Activated T-helper 17 cell treated with anti-CD3 and anti-CD28 coated beads, Interleukin-2, amount 50 U/mL, for 72 hours (primary cell): ENCODE measurements at places on chromosomes 6 and 20. TPM values are rescaled to one million over a fixed set of nuclear protein-coding genes. Genes with fewer than 3 reads are reported as not detected.

LAMA2 gene
- 0.40 TPM for total RNA-seq

- ATAC-seq, result no peak
These were observed 38.8 kb downstream of the HLA-F start for GRCh38 chr6:29762051-29762450.

- ATAC-seq, result peak; percentile 73
These were observed 13.4 kb upstream of the FOXC1 start for GRCh38 chr6:1596088-1596852.

DNA sequence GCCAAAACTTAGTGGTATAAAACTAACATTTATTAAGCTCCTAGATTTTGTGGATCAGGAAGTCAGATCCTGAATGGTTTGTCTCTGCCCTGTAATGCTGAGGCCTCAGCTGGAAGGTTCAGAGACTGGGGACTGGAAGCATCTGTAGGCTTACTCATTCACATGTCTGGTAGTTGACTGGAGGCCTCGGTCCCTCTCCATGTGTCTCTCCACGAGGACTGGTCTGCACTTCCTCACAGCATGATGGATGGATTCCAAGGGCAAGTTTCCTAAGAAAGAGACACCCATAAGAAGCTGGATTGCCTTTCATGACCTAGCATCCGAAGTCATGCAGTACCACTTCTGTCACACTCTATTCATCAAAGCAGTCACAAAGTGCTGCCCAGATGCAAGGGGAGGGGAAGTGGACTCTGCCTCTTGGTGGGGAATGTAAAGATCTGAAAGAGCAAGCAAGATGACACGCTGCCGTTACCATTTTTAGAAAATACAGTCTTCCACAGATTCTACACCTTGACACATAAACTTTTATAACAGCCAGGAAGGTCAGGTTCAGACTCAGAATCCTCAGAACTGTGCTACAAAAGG, 17.2 kb upstream of the MDGA1 start:
- ATAC-seq, result no peak

DNA sequence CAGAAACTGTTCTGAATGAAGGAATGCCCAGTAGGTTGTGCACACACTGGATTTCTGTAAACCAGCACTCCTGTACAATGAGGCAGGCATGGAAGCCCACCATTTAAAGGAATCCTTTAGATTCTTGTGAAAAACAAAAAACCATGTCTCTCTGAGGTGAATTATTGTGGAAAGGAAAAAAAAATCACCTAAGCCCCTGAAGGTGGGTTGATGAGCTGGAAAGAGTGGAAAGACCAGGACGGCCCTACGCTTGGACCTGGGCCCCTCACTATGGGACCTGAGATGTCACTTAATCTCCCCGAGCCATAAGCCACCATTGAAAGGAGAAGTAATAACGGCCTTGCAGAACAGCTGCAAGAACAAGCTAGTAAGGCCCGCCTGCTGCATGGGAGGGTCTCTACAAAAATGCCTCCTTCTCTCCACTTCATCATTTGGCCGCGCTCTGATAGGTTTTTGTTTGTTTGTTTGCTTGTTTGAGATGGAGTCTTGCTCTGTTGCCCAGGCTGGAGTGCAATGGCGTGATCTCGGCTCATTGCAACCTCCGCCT, 68.8 kb downstream of the RAB44 start:
- ATAC-seq, result no peak

TOX2 gene
- total RNA-seq, result 1.1 TPM

RIPOR3 gene
- not detected for total RNA-seq

DNA sequence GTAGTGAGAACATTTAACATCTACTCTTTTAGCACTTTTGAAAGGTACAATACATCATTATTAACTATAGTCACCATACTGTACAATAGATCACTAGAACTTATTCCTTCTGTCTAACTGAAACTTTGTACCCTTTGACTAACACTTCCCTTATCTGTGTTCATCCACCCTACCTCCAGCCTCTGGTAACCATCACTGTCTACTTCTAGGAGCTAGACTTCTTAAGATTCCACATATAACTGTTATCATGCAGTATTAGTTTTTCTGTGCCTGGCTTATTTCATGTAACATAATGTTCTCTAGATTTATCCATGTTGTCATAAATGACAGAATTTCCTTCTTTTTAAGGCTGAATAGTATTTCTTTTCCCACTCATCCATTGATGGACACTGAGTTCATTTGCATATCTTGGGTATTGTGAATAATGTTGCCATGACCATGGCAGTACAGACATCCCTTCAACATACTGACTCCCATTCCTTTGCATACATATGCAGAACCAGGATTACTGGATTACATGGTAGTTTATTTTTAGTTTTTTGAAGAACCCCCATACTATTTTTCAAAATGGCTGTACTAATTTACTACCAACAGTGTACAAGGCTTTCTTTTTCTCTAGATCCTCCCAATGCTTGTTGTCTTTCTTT, 135.7 kb downstream of the MOXD1 start:
- ATAC-seq, result no peak

DNA sequence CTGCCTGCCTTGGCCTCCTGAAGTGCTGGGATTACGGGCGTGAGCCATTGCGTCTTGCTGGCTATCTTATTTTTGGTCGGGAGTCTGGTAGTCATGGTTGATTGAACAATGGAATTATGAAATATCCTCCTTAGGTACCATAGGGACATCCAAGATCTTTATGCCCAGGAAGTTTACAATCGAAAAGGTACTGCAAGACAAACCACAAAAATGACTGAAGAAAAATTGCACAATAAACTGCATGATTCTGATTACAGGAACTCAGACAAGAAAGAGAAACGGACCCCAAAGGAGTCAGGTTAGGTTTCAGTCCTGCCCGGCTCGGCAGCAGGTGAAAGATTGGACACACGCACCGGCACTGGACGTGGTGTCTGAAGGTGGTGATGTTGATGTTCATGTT, 5.3 kb downstream of the SLC26A8 start:
- ATAC-seq, result no peak

GRCh38 chr6:74273541-74273940, 577.5 kb downstream of the CD109 start:
- ATAC-seq, result no peak

DNA sequence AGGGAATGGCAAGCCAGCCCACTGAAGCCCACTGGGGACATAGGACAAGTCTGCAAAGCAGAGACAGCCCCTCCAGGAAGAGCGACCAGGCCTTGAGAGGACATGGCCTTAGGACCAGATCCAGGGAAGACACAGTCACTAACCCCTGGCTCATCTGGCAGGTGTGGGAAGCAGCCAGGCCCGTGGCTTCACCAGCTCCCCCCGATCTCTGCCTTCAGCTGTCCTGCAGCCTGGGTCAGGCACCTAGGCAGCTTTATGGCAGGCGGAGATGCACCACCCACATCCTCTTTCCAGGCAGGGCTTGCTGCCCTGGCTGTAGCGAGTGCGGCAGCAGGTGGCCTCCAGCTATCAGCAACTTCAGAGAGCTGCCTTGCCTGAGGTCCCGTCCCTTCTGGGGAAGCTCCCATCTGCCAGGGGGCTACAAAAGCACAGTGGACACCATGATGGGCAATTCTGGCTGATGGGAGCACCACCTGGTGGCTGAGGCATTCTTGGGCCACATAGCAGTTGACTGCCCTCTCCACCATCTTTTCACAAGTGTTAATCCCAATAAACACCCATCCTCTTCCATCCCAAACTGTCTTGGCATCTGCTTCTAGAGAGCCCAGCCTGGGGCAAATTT, 85.8 kb downstream of the DZANK1 start:
- ATAC-seq, result no peak

PXDC1 gene
- total RNA-seq, result 5.5 TPM

DNA sequence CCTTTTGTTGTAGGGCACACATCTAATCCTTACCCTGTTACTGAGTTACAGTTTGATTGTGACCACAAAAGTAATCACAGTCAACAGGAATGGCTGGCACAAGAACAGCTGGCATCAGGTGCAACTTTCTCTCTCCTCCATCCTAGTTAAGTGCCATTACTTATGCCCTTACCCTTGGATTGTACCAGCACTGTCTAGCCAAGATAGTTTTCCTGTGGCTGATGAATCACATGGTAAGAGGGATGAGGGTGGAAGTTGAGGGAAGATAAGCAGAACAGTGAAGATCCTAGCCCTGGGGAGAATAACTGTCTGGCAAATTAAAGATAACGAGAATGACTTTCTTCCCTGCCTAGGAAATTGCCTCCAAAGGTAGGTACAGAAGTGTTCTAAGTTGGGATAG, 42.0 kb downstream of the RNF217 start:
- ATAC-seq, result no peak

CRISP3 gene
- not detected for total RNA-seq

DNA sequence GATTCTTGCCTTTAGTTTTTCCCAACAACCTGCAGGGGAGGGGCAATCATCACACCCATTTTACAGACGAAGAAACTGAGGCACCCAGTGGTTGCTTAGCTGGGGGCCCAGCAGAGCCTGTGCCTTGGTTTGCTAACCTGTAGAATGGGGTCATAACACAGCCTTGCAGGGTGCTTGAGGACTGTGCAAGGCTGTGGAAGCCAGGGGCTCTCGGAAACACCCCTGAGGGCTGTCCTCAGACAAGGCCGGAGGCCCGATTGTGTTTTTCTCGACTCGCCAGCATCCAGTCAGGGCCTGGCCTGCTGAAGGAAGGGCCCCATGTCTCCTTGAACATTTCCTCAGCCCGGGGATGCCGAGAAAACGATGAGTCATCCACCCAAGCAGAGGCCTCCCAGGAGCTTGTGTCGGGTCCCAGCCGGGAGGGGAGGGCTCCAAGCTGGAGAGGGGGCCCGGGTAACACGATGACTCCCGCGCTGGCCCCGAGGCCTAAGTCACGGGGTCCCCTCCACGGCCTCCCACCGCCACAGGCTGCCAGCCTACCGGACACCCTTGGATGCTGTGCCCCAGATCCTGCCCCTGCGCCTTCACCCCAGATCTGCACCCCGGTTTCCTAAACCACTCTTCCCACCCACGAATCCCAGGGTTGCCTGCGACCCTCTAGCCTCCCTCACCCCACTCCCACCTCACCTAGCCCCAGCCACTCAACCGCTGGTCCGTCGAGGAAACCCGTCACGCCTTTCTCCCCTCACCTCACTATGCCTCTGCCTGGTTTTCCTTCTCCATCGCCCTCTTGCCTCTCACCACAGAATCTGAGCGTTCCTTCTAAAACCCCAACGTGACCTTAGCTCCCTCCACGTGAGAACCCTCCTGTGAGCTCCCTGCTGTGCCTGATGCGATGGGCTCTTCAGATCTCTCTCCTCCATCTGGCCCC, 10.6 kb downstream of the NOL4L start:
- peak; percentile 89 for ATAC-seq

GRCh38 chr6:34531580-34532201, 24.4 kb downstream of the SPDEF start:
- ATAC-seq, result no peak

- peak; percentile 39 for ATAC-seq
These were observed 98.4 kb downstream of the CDKAL1 start for GRCh38 chr6:20632696-20633095.

GRCh38 chr6:165846123-165846966, 183.3 kb upstream of the PDE10A start:
- no peak for ATAC-seq

DNA sequence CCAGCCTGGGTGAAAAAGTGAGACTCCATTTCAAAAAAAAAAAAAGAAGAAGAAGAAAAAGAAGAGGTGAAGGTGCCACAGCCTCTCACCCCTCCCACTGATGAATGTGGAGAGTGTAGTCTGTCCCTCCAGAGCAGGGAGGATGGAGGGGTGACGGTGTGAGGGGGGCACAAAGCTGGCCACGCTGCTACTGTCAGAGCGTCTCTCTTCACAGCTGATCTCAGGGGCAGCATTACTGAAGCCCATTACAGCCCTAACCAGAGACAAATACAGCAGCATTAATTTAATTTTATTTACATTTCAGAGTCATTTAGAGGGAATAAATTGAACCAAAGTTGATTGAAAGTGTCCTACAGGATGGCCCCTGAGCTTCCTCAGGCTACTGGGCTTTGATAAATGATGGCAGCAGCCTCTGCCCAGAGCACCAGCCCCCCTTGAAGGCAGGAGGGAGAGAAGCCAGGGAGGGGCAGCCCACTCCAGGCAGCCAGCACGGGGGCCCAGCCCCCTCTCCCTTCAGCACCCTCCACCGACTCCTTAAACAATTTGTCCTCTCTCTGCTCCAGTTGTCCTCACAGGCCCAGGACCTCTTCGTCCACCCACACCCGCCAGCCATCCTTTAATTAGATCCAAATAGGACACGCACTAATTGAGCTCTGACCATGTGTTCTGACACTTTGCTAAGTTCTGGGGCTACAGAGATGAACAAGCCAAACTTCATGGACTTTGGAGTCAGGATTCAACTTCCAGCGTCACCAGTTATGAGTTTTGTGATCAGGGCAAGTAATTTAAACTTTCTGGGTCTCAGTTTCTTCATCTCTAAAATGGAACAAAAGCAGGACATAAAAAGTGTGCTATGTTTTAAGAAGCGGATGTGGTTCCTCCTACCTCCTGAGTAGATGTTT, 18.6 kb upstream of the ZFAND3 start:
- ATAC-seq, result no peak

DNA sequence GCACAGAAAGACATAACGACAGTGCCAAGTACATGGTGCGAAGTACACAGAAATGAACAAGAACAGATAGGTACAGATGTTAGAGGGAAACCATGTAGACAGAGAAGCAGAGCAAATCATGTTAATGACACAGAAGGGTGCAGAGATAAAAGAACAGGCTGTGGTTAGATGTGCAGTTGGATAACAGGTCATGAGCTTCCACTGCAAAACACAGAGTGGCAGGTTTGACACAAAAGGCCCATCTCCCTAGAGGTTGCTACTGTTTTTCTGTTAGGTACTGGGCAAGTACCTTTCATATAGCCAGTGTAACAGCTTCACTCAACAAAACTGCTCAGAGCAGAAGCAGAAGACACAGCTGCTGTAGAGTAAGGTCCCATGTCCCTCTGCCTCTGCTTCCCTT, 84.6 kb downstream of the AK9 start:
- no peak for ATAC-seq

EPB41L1 gene
- 0.26 TPM for total RNA-seq
